ENCODE measurements at places on chromosomes 16 and 17.

GRCh38 chr17:7004398-7005253 lies 7.8 kb upstream of the RNASEK start:
- peak; percentile 63 for DNase-seq

DNA sequence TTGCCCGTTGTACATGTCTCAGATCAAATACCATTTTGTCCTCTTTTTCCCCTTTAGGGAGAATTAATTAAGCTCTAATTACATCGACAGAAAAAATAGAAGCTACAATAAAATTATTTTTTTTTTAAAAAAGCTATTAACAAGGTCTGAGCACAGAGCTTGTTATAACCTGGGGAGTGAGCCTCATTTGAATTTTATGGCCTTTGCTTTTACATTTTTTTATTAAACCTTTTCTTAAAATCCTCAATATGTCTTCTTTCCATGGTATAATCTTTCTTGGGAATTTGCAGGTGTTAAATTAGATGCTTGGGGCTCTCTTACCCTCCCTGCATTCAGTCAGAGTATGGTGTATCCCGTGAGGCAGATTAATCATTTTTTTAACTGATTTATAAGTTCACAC lies 212.5 kb upstream of the XYLT1 start:
- DNase-seq: no peak

- DNase-seq: peak; percentile 90
Measured at GRCh38 chr17:35119370-35120165, at the start of gene RAD51D. Gene RAD51D (minus strand): TSS chr17:35119860. CDS start chr17:35119613, 247 bp downstream.

DNA sequence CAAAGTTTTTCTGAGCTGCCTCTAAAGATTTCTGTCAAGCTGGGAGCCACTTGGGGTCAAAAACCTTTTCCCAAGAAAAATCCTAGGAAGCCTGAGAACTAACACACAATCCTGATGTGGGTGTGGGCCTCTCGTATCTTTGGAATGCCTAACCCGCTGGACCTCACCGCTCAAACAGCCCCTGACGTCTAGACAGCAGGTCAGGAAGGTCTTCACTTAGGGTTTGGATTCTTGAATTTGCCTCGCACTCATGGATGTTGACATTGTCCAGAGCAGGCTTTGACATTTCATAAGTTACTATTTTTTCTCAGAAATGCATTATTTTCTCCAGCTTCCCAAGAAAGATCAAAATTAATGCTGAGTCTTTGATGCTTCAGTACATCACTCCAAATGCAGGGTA lies 18.9 kb downstream of the TEX2 start:
- no peak for DNase-seq

- DNase-seq: no peak
Measured at GRCh38 chr16:55613613-55614335, 42.0 kb upstream of the SLC6A2 start.

DNA sequence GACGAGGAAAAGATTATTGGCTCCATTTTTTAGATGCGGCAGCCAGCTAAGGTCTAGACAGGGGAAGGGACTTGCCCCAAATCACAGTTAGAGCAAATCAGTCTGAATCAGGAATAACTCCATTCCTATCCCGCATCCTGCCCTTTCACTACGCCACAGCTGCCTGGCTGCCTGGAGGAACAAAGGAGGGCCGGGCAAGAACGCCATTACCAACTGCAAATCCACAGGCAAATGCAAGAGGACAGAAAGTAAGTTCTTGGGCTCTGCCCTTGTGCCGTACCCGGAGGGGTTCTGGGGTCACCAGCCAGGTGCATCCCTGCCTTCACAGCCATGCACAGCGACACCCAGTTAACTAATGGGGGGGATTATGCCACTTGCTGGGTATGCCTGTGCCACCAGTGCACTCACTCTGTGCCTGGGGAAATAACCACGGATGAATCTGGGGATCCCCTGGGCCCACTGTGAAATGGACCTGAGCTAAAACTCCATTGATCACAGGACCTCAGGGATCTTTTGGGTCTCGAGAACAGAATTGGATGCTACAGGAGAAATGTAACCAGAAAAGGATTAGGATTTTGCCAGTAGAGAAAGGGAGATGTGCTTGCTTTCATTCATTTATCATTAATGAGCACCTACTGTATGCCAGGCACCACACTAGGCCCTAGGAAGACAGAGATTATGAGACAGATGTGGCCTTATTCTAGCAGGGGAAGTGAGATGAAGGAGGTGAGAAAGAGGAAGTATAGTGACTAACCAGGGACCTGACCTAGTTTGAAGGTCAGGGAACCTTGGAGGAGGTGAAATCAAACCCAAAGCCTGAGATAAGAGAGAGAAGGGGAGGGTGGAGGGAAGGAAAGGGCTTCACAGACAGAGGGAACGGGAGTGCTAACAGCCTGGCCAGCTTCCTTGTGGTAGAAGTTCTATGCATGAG lies 17.7 kb downstream of the BCL7C start:
- no peak for DNase-seq

GRCh38 chr17:13888056-13888609 lies 181.2 kb upstream of the COX10 start:
- DNase-seq: no peak

- no peak for DNase-seq
Measured at GRCh38 chr16:29649588-29650494, 13.2 kb upstream of the SPN start.

- no peak for DNase-seq
Measured at GRCh38 chr16:6250511-6250910, 1082.1 kb upstream of the RBFOX1 start.

DNA sequence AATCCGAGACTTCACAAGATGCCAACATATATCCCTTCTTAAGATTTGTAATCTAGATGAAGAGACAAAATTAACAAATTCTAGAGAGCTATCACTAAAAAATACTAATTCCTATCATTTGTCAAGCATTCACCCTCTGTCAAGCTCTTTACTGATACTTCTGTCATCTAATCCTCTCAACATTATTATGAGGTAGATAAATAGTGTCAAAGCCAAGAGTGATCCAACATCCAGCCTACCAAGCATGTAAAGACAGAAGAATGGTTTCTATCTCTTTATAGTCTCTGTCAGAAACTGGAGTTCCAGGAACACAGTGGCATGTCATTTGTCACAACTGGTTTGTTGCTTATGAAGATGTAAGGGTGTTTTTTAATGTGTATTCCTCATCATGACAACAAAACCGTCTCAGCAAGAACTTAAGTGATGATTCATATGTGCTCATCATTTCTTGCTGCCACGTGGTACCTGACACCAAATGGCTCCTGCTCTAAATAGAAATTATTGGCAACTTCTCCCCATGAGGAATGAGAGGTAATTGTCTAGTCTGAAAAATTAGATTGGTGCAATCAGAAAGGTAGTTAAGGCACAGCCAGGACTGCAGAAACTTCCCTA lies 196.8 kb downstream of the TOX3 start:
- DNase-seq: no peak

GRCh38 chr16:85557083-85557970 lies 55.8 kb upstream of the GSE1 start:
- peak; percentile 48 for DNase-seq

DNA sequence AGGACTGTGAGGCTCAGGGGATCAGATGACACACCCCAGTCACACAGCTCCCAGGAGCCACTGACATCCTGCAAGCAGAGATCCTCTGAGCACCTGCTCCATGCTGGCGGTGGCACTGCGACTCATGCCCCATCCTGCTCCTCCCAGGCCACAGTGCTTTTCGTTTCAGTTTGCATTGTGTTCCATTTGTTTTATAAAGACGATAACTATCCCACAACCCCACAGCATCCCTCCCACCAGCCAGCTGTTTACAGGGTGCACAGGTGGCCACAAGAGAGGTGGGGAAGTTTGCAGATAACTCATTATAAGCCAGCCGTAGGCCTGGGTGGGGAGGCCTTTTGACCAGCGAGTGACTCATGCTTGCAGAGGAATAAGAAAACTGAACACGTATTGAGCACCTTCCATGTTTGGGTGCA lies 28.2 kb downstream of the BCO1 start:
- no peak for DNase-seq

DNA sequence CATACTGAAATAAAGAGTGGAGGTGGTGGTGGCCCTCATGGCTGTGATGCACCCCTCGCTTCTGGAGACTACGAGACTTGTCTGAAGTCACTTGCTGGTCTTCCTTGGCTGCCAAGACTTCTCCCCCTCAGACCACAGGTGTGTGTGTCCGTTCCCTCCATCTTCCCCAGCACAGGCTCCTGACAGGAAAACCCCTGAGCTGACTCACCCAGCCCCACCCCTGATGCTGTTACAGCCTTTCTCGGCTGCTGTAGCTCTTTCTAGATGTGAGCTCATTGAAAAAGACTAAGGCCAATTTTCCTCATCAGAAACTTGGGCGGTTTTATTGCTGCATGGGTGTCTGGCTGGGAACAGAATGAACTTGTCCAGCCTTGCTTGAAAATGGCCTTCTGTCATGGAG lies 296.9 kb downstream of the TMEM114 start:
- DNase-seq: no peak

- DNase-seq: no peak
Measured at GRCh38 chr17:76568811-76569221, 16.8 kb downstream of the ST6GALNAC2 start.

GRCh38 chr17:66549731-66550207 lies 247.4 kb downstream of the PRKCA start:
- DNase-seq: no peak

- DNase-seq: peak; percentile 57
Measured at GRCh38 chr16:88430185-88430523, 22.9 kb upstream of the ZFPM1 start.

DNA sequence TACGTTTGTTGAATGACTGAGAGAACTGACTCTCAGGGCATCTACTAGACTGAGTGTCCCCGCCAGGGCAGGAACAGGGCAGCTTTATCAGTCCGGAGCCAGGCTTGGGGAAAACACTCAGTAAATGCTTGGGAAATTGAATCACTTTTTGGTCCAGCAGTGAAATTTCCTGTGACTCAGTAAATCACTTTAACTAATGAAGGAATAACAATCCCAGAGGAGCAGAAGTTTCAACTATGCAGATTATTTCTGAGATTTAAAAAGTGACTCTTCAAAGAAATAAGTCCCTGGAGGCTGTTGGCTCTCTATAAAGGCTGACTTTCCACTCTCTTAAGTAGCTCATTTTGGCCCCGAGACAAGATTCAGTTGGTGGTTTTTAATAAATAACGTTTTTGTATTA lies 101.8 kb downstream of the FOXL1 start:
- DNase-seq: no peak

DNA sequence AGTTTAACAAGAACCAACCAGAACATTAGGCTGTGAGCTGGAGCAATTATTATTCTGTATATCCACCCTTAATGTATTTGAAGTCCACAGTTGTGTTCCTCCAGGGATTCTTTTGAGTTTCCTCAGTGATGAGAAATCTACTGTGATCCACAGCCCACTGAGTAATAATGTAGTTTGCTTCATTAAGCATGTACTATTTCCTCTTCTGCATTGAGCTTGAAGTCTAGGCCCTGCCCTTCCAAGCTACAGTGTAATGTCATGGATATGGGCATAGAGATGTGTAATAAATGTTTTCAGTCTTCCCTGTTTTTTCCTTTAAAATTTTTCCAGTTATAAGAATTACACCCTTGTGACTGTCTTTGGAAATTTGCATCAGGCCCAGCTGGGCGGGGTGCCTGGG lies 36.4 kb upstream of the SLC12A3 start:
- DNase-seq: no peak

Data from GM19239 (cell line).